ENCODE measurements at places on chromosomes 16 and 17.

DNA sequence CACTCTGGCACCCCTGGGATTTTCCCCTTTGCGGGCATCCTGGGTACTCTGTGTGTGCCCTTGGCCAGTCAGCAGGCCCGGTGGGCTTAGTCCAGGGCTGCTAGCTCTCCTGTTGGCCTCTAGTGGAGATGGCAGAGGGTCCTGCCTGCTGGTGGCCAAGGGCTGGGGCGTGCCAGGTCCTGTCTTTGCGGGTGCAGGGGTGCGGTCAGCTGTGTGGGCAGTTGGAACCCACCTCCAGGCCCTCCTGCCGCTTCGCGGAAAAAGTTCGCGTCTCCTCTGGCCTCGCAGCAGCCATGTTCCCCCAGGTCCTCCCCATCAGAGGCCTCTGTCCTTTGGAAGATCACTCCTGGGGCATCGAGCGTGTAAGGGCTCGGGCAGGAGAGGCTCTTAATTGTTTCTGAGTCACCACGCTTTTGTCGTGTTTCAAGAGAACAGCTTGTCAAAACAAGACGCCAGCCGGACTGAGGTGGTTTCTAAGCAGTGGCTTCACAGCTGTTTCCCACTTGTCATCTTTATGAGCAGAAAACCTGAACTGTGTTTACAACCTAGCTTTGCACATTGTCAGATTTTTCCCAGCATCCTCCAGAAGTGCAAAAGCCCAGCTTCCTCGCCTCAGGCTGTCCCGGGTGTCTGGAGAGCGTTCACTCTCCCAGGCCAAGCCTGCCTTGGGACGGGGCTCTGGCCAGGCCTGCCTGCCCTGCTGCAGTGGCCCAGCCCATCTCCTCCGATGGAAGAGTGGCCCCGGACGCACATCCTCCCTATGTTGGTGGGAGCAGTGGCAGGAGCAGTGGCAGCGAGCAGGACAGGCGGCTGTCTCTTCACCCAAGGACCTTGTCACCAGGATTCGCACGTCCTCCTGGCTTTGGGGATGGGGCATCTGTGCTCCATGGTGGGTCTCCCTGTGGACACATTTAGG, 5.0 kb upstream of the DNASE1L2 start:
- DNase-seq = no peak

- no peak for DNase-seq
These were observed 5.5 kb downstream of the FOXC2 start for GRCh38 chr16:86572041-86572521.

- DNase-seq = no peak
These were observed 4.6 kb upstream of the PLK1 start for GRCh38 chr16:23673971-23674614.

DNA sequence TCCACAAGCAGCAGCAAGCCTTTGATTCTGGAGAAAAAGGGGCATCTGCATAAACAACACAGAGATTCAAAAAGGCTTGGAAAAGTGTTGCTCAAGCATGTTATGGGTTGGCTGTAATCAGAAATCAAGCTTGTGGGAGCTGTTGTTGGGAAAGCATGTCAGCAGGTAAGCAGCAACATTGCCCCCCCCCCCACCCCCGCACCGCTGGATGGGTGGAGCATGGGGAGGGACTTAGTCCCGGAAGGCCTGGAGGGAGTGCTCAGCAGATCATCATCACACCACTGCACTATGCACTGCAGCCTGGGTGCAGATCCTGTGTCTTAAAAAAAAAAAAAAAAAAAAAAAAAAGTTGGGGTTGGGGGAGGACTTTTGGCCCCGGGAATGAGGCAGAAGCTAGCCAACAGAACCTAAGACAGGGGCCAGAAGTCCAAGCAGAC, 16.8 kb upstream of the AKAP1 start:
- no peak for DNase-seq

DNA sequence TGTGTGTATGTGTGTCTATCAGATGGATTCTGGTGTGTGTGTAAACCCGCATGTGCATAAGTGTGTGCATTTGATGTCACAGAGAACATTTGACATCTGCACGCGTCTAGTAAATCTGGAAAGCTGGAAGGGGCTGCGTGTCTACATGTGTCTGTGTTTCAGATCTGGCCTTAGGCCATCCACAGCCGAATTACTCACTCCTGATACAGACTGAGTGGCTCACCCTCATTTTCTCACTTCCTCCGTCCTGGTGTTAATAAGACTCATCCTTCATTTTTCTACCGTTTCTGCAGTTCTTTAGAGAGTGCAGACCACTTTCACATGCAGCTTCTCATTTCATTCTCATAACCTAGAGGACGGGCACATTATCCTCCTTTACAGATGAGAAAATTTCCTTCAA, 491.6 kb downstream of the CDH13 start:
- no peak for DNase-seq

DNA sequence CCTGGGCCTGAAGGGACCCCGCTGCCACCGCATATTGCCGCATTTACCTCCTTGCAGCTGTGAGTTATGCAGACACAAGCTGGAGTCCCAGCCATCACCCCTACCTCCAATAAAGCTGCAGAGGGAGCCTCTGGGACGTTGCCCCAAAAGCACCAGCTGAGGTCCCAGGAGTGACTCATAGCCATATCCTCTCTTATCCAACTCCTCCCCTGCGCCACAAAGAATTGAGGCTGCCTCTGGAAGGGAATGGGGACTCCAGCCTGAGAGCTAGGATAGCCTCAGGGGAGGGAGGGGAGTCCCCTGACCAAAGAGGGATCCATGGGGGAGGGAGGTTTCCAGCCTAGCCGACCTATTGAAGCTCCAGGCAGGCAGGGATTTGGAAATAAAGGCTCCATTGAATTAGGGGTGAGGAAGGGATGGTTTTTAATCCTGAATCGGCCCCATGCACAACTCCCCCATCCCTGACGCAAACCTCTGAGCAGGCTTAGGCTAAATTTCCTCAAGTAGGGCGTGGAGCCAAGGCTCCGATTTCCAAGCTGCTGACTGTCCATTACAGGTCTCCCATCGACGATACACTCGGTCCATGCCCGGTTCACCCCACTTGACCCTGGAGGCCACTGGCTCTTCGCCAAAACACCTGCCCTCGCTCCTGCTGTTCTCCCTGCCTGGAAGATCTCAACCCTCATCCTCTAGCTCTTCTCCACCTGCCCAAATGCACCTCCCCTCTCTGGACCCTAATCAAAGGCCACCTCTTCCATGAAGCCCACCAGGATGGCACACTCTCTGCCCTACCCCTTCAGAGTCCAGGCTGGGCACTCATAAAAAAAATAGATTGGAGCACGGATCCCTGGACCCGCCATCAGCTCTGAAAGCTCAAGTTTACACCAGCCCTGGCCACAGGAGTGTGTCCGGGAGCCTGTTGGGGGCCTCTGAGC, 27.5 kb downstream of the PIMREG start:
- DNase-seq = no peak

DNA sequence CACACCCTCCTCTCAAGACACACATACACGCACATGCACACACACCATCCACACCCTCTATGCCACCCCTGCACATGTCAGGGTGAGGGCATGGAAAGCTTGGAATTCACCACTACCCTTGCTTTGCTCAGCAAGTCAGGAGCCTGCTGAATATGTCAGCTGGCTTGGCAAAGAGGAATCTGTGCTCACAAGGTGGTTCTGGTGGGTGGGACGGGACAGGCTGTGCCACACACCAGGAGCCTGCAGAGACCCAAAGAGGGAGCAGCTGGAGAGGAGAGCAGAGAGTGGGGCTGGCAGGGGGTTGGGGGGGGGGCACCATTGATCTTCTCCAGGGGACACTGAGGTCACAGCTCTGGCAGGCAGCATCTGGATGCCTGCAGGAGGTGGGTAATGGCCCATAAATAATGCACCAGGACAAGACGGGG, 48.7 kb upstream of the NDRG4 start:
- DNase-seq = no peak

GRCh38 chr16:86432691-86433090, 77.6 kb upstream of the FOXF1 start:
- no peak for DNase-seq

GRCh38 chr17:2259769-2260536, 43.6 kb downstream of the SMG6 start:
- no peak for DNase-seq

- DNase-seq = no peak
These were observed 37.7 kb downstream of the XYLT1 start for GRCh38 chr16:17432901-17433576.

- no peak for DNase-seq
These were observed 663 bp downstream of the CYB5D1 start for GRCh38 chr17:7858522-7858810.

- no peak for DNase-seq
These were observed 237.3 kb upstream of the CDH5 start for GRCh38 chr16:66129196-66129595.

- no peak for DNase-seq
These were observed 11.4 kb downstream of the NDUFAF8 start for GRCh38 chr17:81250286-81251093.

GRCh38 chr16:84340325-84341040, 27.9 kb upstream of the ATP2C2 start:
- DNase-seq = no peak

- no peak for DNase-seq
These were observed 15.4 kb downstream of the KIFC3 start for GRCh38 chr16:57786632-57787518.

DNA sequence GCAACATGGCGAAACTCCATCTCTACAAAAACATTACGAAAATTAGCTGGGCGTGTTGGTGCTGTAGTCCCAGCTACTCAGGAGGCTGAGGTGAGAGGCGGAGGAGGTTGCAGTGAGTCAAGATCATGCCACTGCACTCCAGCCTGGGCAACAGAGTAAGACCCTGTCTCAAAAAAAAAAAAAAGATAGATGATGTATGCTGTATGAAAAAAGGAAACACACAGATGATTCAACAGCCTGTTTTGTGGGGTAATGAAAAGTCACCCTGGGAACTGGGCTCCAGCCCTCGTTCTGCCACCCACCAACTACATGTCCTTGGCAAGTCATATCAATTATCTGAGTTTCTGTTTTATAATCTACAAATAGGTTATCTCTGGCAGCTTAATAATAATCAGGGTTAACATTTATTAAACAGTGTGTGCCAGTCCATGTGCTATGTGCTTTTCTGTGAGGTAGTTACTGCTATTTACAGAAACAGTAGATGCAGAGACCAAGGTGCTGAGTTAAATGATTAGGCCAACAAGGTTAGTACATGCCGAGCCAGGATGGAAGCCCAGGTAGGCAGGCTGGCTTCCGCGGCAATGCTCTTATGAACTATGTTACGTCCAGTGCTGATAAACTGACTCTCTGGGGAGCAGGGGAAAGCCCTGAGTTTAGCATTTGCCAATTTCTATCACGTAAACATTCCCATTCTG, 1.1 kb downstream of the G6PC1 start:
- DNase-seq = no peak

DNA sequence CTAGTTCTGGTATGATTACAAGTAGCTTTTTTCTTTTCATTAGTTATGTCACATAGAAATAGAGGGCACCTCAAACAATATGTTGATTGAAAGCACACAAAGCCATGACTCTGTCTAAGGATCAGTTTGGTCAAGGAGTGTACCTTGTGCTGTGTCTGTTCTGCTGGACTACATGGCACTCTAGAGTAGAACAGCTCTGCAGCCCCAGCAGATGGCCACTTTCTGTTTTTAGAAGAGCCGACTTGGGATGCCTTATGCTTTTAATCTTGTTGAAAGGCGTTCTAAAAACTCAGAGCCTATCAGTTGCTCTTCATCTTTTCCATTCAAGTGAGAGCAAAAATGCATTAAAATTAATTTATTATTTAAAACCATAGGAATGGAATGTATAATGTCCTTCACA, 49.3 kb upstream of the CA10 start:
- no peak for DNase-seq

DNA sequence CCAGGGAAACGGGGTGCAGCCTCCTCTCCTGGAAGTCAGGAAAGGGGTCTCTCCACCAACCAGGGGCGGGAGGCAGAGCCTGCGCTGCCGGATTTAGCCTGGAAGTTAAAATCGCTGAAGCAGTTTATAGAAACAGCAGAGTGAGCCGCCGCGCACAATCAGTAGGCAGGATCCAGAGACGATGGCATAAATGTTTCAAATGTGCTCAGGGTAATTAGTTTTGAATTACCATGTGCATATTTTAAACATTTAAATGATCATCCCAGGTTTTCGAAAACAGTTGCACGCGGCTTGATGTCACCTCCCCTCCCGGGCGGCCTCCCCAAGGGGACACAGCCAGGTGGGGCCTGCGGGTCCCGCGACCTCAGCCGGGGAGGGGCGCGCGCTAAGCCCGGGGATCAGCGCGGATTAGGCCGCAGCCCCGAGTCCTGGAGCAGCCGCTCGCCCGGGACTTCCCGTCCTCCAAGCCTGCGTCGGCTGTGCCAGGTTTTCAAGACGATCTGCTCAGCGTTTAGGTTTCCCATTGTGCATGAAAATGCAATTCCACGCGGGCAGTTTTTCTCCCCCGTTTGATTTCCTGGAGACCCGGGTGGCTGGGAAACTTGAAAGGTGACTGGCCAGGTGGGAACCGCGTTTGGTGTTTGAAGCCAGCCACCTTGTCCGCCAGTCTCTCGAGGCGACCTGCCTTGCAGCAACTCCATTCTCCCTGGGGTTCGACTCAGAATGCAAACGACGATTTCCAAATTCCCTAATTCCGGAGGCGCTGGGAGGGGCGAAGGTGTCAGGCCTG, 78.3 kb downstream of the RPA1 start:
- no peak for DNase-seq

DNA sequence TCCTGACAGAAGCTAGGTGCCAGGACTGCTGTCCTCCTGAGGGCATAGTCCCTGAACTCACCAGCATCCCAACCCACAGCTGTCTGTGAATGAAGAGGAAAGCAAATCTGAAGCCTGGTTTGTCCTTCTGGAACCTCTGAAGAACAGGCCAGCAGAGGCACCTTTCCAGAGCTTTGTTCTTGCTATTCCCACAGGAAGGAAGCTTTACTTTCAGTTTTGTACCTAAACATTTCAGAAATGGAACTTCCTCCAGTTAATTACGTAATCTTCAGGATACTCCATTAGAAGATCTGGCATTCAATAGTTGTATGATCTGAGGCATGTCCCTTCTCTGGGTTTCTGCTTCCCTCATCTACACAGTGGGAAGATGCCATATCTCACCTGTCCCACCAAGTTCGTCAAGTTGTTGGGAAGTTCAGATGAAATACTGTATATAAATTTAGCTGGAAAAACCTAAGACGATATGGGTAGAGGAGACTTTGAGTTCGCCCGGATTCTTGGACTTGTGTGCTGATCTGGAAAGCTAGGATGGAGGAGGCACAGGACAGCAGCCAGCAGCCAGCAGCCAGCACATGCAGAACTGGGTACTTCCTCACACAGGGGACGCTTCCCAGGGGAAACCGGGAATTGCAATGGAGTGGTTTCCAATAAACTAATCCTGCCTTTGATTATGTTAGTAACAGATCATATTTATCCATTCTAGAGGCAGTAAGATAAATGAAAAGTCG, 22.4 kb downstream of the NXPH3 start:
- no peak for DNase-seq

- DNase-seq = no peak
These were observed 143.7 kb downstream of the PRKCB start for GRCh38 chr16:23979441-23979840.

- DNase-seq = no peak
These were observed 15.3 kb downstream of the NLK start for GRCh38 chr17:28057731-28058246.

Measured in cortex of kidney (tissue), 1 donor.